Hindlimb muscle (tissue), 1 donor: ENCODE measurements at places on chromosomes 4 and X.

DNA sequence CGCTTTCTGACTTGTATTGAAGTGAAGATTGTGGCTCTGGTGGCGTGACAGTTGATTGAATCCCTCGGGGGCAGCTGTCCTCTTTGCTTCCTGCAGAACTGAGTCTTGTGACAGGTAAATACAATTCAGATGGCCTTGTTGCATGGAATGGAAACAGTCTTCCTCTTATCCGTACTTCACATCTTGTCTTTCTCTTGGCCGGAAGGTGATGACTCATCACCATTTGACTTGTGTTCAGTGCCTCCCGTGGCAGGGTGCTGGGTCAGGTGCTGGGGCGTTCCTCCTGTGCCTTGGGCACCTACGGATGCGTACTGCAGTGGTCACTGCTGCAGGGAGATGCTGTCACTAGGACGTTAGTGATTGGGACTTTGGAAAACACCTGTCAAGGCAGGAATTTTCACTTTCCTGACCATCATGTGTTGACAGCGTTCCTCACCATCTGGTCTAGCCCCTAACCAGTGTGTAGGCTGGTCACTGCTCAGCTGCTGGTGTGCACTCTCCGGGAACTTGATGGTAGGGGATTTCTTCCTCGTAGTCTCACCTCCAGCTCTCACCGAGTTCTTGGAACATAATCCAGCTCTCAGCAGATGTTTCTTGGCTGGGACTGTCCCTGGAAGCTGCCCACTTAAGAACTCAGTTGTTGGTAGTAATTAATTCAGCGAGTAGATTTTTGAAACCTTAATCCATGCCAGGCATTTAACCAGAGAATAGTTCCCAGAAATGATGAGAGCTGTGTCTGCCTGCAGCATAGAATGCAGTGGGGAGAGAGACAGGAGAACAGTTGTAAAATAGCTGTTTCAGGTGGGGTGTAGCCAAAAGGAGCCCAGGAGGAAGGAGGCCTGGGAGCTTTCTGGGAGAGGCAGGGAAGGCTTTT lies 7.2 kb downstream of the TBC1D14 start:
- DNase-seq, result no peak

DNA sequence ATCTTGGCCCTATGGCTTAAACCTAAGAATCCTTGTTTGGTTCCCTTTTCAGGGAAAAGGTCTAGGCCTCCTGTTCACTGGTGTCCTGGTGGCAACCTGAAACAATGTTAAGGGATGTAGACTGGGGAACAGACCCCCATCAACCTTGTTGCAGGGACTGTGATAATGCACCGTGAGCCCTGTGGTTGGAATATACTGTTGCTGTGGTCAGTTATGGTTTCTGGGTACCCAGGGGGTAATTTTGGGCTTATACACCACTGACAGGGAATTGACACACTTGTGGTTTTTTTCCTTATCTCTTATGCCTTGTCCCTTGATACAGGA lies 64.0 kb upstream of the WDR1 start:
- no peak for DNase-seq

- DNase-seq, result no peak
These were observed 60.4 kb downstream of the EFNB1 start for GRCh38 chrX:68889249-68889648.

GRCh38 chrX:47223476-47224250 lies 5.2 kb downstream of the CDK16 start:
- DNase-seq, result no peak

GRCh38 chr4:37453999-37454800 lies 209.7 kb downstream of the NWD2 start:
- DNase-seq, result no peak
